ENCODE measurements at places on chromosomes 16 and 17. TPM values are rescaled to one million over a fixed set of nuclear protein-coding genes. Genes with fewer than 3 reads are reported as not detected.

The NOD2 gene
- total RNA-seq = 3.3 TPM

- no peak overlapping the region for H3K27ac ChIP-seq
- no peaks in the 10 kb centered on the region for H3K27me3 ChIP-seq
- no peaks in the 10 kb centered on the region for H3K36me3 ChIP-seq
- H3K4me3 ChIP-seq = no peak overlapping the region
- DNase-seq = no peak
- no peaks in the 10 kb centered on the region for H3K4me1 ChIP-seq
Measured at GRCh38 chr16:17346621-17347569, 123.9 kb downstream of the XYLT1 start.

- H3K27ac ChIP-seq = no peak overlapping the region
- no peak for DNase-seq
- H3K27me3 ChIP-seq = no peaks in the 10 kb centered on the region
- H3K4me3 ChIP-seq = no peak overlapping the region
Measured at GRCh38 chr17:74307984-74308773, 17.8 kb upstream of the KIF19 start.

GRCh38 chr17:39870776-39871175 lies 2.8 kb downstream of the ZPBP2 start:
- H3K27me3 ChIP-seq = peaks cover 37% of the 10 kb centered on the region
- no peak overlapping the region for H3K27ac ChIP-seq
- no peak for DNase-seq
- H3K36me3 ChIP-seq = no peaks in the 10 kb centered on the region

DNA sequence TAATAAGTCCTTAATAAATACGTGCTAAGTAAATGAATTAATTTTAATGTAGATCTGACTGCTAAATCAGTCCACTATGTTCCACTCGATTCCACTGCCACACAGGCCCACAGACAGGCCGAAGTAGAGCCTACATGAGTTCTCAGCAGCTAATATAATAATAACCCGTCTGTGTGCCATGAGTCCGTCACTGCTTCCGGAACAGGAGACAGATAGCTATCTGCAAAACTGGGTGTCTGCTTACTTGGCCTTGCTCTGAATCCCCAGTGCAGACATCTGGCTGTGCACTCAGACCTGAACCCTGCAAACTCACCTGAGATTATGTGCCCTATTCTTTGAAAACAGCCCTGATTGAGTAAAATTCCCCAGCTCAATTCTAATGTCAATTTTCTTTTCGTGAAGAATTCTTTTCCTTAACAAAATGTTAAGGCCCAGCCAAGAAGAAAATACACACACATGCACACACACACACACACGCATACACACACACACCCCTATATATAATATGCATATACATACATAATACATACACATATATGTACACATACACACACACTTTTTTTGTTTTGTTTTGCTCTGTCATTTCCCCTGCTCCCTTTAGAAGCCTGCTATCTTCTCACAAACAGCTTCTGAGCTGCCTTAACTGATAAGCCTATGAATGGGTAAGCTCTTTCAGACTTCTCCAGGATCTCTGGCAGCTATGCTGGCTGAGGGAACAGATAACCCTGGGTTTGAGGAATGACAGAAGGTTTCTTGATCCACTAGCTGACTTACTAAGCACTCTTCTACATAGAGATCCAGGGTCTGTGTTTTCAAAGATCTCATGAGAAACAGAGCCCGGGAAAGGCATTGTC lies 39.8 kb upstream of the TOM1L1 start:
- no peak for DNase-seq
- H3K4me3 ChIP-seq = no peak overlapping the region
- no peaks in the 10 kb centered on the region for H3K27me3 ChIP-seq
- H3K27ac ChIP-seq = no peak overlapping the region
- no peaks in the 10 kb centered on the region for H3K4me1 ChIP-seq
